ENCODE measurements at places on chromosomes 13 and 19. TPM values are rescaled to one million over a fixed set of nuclear protein-coding genes. Genes with fewer than 3 reads are reported as not detected.

DNA sequence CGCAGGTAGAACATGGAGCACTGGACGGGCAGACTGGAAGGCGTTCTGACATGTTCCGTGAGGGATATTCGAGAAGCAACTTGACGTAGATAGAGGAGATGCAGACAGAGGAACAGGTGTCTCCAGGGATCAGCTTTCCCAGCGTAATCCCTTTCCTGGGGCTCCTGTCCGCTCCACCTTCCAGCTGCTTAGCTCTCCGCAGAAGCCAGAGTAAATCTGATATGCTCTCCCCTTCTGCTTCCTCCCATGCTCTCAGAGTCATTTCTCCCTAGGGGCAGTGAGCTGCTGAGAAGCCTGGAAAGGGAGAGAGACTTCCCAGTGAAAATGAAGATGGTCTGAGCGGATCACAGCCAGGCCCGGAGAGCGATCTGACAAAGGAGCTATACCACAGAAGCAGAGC, 23.0 kb upstream of the OLFM4 start:
- no peak for ATAC-seq

DNA sequence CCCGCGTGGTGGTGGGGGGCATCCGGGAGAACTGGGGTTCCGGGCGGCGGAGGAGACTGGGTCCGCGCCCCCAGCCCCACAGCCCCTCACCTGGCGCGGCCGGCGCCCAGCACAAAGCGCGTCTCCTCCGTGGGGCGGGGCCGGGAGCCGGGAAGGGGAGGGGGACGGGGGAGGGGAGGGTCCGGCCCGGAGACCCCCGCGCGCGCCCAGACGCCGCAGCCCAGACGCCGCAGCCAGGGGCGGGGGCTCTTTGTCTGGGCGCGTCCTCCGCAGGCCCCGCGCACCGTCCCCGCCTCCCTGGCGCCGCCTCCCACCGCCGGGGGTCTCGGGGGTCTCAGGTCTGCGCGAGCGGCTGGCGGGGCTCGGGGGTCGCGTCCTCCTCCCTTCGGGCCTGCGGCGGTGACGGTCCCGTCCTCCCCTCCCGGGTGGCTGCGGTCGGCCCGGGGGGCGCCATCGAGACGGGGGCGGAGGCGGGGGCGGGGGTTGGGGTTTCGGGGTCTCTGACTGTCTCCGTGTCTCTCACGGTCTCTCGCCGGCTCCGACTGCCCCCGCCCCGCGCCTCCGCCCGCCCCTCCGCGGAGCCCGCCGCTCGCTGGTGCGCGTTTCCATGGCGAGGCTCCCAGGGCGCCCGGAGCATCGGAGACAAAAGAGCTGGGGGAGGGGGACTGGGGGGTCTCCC, at the start of gene PLPPR3:
Gene PLPPR3, minus strand, starts transcription at position 131 of the 679 bp plus-strand sequence. CDS start 396 bp downstream, outside the sequence.
- ATAC-seq: no peak

DNA sequence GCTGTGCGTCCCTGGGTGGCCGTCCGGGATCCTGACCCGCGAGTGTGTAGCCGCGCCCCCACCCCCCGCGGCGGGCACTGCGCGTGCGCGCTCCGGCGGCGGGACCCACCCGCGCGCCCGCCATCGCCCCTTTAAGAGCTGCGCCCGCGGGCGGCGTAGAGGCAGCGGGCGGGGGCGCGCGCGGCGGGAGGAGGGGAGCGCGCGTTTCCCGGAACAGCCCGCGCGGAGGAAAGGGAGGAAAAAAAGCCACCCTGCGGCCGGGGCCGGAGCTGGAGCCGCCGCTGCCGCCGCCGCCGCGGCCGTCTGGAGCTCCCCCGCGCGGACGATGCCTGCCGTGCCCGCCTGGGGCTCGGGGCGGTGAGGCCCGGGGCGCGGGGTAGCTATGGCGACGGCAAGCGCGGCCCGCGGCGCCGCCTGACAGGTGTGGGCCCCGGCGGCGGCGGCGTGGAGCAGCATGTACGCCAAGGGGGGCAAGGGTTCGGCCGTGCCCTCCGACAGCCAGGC, at the start of gene SSBP4:
Gene SSBP4, plus strand, starts transcription at position 204 of the 504 bp plus-strand sequence. Its CDS starts 251 bp downstream, at position 455.
- ATAC-seq: peak; percentile 57

DNA sequence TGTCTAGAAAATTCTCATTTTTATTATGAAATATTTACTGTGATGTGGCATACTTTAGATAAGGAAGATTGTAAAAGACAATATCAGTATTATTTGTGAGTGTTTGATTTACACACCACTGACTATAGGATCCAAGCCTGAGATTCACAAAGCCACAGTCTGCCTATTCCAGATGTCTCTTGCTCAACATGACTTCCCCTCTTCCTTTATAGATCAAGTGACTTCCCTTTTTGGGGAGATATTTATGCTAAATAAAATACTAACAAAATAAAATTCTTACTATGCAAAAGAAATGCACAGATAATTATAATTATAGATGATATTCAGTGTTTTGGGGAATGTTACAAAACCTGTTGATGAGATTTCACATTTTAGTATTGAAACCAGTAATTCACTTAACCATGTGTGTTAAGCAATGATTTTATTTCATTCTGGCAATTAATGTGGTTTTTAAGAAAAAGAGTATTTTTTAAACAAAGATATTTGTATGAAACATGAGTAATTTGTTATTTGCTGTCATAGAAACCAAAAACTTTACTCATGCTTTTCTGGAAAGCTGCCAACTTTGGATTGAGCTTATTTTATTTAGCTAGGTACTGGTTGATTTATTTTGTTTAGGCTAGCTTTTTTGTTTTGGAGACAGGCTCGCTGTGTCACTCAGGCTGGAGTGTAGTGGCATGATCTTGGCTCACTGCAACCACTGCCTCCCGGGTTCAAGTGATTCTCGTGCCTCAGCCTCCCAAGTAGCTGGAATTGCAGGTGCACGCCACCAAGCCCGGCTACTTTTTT, 13.7 kb upstream of the GPR183 start:
- ATAC-seq: peak; percentile 7

The CD79A gene
- total RNA-seq: 0.22 TPM

Measured in activated T-helper 17 cell treated with anti-CD3 and anti-CD28 coated beads, Interleukin-2, amount 50 U/mL, for 72 hours (primary cell).